ENCODE measurements at places on chromosomes 11 and 22. TPM values are rescaled to one million over a fixed set of nuclear protein-coding genes. Genes with fewer than 3 reads are reported as not detected.
A peak's percentile ranks its signal among the peaks of the same experiment; 100 is the strongest.

GRCh38 chr11:31819621-31820437 lies 8.7 kb upstream of the PAX6 start:
- no peak for DNase-seq

GRCh38 chr22:30994960-30995359 lies 25.9 kb downstream of the TUG1 start:
- DNase-seq = no peak

GRCh38 chr22:24957043-24957442 lies 4.5 kb downstream of the KIAA1671 start:
- DNase-seq = no peak

- no peak for DNase-seq
Observed at GRCh38 chr11:120013325-120014250, 124.3 kb downstream of the TRIM29 start.

DNA sequence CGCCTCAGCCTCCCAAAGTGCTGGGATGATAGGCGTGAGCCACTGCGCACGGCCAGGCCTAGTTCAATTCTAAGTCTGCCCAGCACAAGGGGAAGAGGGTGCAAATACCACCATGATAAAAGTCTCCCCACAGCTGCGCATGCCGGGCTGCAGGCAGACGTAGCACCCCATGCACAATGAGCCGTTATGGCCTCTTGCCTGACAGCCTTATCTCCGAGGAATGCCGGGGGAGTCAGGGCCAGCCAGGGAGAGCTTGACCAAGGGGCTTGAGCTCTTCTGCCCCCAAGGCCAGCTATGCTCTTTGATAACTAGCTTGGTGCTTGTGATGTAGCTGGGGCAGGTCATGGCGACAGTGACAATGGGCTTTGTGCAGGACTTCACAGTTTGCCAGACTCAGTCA lies 13.7 kb upstream of the SCUBE1 start:
- DNase-seq = no peak

The MMP11 gene
- total RNA-seq = 0.69 TPM

- no peak for DNase-seq
Observed at GRCh38 chr11:27997344-27997743, 110.6 kb downstream of the KIF18A start.

DNA sequence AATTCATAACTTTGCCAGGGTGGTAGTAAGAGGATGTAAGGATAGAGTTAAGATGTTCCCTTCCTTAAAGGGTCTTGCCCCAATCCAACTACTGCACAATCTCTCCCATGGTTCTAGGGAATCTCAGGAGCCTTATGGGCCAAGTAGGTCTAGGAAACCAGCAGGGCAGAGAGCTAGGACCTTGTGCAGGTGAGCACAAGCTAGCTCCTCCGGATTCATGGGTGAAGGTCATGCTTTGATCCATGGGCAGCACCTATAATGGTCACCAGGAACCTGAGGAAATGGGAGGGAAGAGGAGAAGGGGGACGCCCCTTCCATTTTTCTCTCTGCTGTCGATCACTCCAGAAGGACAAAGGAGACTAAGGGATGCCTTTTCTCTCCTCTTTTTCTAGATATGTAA lies 16.8 kb downstream of the KCNJ11 start:
- DNase-seq = no peak

- no peak for DNase-seq
Observed at GRCh38 chr11:106212081-106212480, 134.6 kb downstream of the AASDHPPT start.

GRCh38 chr22:42966497-42966896 lies 48.5 kb downstream of the PACSIN2 start:
- DNase-seq = no peak

DNA sequence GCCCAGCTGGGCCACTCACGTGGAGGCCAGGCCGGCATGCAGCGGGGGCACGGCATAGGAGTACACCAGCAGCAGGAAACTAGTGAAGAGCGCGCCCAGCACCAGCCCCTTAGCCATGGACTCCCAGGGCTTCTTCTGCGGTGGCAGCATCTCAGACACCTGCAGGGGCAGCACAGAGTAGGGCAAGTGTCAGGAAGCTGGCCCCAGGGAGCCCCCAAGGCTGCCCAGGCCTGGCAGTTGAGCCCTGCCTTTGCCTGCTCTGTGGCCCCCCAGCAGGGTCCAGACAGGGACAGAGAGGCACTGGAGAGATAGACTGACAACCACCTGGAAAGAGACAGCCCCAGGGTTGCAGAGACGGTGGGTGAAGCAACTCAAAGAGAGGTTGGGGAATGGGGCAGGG lies 10.7 kb upstream of the SEC14L6 start:
- no peak for DNase-seq

DNA sequence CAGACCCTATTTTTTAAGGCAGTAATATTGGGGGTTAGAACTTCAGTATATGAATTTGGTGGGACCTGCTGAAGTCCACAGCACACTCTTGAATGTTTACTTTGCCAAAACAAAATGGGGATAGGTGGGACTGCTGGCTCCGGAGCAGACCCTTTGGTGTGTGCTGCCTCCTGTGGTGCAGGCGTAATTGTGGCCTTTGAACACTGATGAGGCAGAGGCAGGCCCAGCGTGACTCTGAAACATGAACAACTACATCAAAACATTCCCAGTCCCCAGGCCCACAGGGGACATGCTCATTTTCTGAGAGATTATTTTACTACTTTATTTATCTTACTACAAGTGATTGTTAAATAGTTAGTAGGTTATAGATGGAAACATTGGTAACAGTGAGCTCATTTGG lies 225.0 kb upstream of the TBCEL start:
- no peak for DNase-seq

DNA sequence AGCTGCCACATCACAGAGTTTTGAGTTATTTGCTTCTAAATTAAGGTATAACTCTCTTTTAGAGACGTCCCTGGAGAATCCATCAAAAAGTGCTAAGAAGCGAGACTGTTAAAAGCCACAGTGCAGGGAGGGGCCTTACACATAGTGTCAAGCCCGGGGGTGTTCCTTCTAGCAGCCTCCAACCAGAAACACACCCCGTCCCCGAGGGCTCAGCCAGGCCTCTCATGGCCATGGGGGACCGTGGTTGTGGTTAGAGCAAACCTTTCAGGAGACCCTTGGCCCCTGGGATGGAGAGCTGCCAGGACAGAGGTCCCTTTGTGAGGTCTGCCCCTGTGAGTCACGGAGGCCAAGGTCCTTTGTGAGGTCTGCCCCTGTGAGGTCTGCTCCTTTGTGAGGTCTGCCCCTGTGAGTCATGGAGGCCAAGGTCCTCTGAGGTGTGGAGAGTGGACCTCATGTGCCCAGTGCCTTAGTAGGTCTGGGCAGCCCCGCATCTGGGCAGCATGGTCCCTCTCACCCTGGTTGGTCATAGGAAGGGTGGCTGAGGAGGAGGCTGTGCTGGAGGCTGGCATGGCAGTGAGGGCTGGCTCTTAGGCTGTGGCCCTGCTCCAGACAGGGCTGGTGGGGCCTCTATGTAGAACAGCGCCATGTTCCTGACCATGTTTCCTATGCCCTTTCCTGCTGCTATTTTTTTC lies 5.4 kb downstream of the GNAZ start:
- DNase-seq = no peak

GRCh38 chr11:78334109-78334508 lies 83.5 kb downstream of the GAB2 start:
- no peak for DNase-seq

GRCh38 chr11:63635762-63636465 lies 21.7 kb upstream of the PLAAT3 start:
- DNase-seq = peak; percentile 48

The CLMP gene
- not detected for total RNA-seq

The ADORA2A gene
- total RNA-seq = 27.7 TPM

- no peak for DNase-seq
Observed at GRCh38 chr11:2781408-2782274, 81.8 kb upstream of the KCNQ1OT1 start.

DNA sequence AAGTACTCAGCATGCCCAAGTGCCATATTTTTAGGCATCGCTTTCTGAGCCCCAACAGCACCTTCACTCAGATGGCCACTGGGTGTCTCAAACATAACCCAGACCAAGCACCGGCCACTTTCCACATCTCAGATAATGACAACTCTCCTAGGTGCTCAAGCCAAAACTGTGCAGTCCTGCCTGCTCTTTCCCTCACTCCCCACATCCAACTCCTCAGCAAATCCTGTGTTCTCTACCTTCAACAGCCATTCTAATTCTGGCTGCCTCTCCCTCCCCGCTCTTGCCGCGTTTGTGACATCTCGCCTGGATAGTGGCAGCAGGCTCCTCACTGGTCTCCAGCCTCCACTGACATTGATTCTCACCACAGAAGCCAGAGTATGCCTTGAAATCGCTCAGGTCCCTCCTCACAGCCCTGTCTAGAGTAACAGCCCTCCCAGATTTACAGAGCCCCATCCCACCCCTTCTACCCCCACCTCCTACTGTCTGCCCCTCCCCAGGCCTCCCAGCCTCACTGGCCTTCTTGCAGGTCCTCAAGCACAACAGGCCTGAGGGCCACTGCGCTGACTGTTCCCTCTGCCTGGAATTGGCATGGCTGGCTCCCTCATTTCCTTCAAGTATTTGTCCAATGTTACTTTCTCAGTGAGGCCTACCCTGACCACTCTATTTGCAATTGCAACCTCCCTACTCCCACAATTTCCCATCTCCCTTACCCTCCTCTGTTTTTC lies 1.3 kb upstream of the PHETA2 start:
- DNase-seq = no peak

DNA sequence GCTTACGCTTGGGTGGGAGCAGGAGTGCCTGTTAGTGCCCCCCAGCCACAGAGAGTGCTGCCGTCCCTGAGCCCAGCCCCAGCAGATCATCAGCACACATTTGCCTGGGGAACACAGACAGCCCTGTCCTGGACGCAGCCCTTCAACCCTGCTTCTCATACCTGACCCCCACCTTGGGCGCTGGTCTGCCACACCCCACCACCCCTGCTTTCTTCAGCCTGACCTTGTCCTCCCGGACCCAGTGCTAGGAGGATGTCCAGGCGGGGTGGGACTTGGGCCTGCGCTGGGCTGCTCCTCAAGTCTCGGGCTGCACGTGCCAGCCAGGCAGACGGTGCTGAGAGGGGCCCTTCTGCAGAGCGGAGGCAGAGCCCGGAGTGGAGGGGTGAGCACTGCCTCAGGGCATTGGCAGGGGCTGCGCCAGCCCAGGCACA lies 119.2 kb downstream of the KCNQ1OT1 start:
- no peak for DNase-seq

DNA sequence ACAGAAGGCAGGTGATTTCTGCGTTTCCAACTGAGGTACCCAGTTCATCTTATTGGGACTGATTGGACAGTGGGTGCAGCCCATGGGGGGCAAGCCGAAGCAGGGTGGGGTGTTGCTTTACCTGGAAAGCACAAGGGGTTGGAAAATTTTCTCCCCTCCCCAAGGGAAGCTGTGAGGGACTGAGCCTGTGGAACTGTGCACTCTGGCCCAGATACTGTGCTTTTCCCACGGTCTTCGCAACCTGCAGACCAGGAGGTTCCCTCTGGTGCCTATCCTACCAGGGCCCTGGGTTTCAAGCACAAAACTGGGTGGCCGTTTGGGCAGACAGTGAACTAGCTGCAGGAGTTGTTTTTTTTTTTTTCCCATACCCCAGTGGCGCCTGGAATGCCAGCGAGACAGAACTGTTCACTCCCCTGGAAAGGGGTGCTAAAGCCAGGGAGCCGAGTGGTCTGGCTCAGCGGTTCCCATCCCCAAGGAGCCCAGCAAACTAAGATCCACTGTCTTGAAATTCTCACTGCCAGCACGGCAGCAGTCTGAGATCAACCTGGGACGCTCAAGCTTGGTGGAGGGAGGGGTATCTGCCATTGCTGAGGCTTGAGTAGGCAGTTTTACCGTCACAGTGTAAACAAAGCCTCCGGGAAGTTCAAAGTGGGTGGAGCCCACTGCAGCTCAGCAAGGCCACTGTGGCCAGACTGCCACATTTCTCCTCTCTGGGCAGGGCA lies 97.2 kb downstream of the JRKL start:
- no peak for DNase-seq

- DNase-seq = no peak
Observed at GRCh38 chr11:83678831-83679584, 392.8 kb upstream of the CCDC90B start.

The SLCO2B1 gene
- total RNA-seq = not detected

The ROBO4 gene
- total RNA-seq = not detected

The PRR33 gene
- not detected for total RNA-seq

- DNase-seq = no peak
Observed at GRCh38 chr11:60371854-60372253, 6.5 kb upstream of the MS4A7 start.

- DNase-seq = no peak
Observed at GRCh38 chr22:39360242-39360641, 10.5 kb downstream of the SYNGR1 start.

The ANGPTL5 gene
- total RNA-seq = not detected

DNA sequence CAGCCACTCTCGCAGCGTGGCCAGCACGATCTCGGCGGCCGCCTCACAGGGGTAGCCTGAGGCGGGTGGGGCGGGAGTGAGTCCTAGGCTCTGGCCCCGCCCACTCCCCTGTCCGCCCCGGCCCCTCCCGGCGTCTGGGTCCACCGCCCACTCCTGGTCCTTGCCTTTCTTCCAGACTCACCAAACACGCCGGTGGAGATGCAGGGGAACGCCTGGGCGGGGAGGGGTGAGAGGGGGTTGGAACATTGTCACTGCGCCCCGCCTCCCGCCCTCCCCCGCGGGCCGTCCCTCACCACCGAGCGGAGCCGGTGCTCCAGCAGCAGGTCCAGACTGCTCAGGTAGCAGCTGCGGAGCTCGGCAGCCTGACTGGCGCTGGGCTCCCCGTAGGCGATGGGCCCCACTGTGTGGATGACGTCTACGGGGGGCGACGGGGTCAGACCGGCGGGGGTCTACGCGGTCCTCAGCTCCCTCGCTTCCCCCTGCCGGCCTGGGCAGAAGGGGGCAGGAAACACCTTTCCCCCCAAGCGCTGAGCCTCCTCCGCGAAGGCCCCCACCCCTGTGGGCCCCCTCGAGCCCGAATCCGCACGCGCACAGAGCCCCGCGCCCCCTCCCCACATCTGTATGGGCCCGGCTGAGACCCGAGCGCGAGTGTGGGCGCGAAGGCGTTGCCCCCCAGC lies 13.2 kb downstream of the OTUB1 start:
- peak; percentile 24 for DNase-seq

DNA sequence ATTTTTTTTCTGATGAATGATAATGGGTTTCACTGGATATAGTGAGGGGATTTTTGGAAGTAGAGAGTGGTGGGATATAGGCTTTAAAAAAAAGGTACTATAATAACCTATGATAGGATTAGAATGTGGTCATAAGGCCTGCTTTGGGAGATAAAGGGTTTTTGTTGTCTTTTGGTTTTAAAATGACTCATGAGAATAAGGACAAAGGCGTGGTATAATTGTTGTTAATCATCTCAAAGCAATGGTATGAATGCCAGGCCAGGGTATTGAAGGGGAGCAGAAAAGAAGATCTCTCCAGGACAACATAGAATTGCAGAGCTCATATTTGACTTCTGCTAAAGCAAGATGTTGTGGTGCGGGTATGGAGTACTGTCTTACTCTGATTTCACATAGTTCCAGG lies 579.4 kb downstream of the JRKL start:
- no peak for DNase-seq

- no peak for DNase-seq
Observed at GRCh38 chr22:24099666-24100065, 81.6 kb upstream of the SUSD2 start.

- no peak for DNase-seq
Observed at GRCh38 chr22:25368271-25368670, 148.8 kb downstream of the CRYBB2 start.
